CD4-positive, alpha-beta T cell treated with Interleukin-2 at 100 ng/mL for 4 hours (primary cell): ENCODE measurements at places on chromosomes 4 and X.

DNA sequence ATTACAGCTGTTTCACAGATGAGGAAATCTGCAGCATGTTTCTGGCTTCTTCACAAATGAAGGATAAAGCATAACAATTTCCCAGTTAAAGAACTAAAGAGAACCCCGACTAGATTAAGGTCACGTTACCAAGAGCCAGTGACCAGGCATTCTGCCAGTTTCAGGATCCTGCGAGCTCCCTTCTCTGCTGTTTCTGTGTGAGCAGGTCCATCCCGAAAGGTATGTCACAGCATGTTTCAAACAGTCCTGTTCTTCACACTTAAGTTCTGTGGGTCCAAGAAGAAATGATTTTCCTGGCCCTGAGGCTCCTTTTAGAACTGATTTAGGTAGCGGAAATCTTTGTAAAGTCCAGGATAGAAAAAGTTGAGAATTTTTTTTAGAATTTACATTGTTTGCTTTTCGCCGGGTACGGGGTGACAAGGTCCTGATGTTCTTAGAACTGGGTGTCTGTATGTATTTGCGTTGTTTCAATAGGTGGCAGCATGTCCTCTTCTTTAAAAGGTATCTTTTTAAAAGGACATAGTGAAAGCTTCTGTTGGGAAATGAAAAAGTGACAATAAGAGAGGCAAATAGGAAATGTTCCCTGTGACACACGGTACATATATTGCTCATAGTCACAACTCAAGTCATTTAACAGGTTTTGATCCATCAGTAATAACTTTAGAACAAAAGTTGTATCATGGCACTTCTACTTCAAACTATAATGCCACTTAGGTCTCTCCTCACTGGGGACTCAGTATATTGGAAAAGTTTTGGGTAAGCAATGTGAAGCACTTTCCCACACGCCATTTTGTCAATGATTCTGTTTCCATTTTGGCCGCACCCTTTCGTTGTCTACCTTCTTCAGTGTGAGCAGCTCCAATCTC lies 18.4 kb downstream of the IL21 start:
- DNase-seq, result peak; percentile 31

DNA sequence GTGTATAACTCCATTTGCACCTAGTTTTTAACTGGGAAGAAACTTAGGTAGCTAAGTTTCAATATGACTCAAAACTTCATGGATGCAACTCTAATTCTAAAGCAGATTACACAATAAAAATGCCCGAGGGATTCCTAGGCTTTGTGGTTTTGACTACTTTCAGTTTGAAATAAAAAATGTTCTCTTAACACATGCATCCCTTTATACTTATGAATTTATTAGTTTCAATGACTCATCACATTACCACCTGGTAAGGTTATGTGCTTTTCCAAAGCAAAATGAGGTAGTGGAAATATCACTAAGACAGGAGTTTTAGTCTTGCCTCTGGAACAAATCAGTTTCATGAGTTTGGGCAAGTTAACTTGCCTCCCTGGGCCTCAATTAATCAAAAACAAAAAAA lies 125.5 kb downstream of the OPHN1 start:
- DNase-seq, result no peak

- no peak for DNase-seq
These were observed 35.9 kb downstream of the DCAF8L2 start for GRCh38 chrX:27626066-27626465.

DNA sequence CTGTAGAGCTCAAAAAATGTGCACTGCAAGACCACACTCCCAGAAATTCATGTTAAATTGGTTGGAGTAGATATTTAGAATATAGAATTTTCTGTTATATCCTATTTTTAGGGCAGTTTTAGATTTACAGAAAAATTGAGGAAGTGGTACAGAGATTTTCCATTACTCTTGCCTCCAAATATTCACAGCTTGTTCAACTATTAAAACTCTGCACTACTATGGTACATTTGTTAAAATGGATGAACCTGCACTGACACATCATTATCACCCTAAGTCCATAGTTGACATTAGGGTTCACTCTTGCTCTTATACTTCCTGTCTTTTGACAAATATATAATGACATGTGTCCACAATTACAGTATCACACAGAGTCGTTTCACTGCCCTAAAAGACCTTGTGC lies 1724.5 kb downstream of the C4orf33 start:
- DNase-seq, result no peak

GRCh38 chr4:16443504-16444088 lies 217.3 kb upstream of the TAPT1 start:
- DNase-seq, result peak; percentile 18

- no peak for DNase-seq
These were observed 46.2 kb downstream of the SLC9A7 start for GRCh38 chrX:46712764-46713163.

- DNase-seq, result no peak
These were observed 7.0 kb downstream of the LRCH2 start for GRCh38 chrX:115226929-115227328.

DNA sequence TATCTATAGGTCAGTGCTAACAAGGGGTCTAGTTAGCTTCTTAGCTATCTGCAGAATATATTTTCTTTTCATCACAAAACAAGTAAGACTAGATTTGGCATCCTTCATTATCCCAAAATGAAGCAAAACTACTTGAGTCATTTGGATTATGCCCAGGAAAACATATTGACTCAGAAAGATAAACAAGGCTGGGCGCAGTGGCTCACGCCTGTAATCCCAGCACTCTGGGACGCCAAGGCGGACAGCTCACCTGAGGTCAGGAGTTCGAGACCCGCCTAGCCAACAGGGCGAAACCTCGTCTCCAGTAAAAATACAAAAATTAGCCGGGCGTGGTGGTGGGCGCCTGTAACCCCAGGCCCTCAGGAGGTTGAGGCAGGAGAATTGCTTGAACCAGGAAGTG lies 18.0 kb upstream of the MND1 start:
- DNase-seq, result no peak

- DNase-seq, result peak; percentile 27
These were observed 6.7 kb upstream of the HSD17B10 start for GRCh38 chrX:53440621-53441517.

DNA sequence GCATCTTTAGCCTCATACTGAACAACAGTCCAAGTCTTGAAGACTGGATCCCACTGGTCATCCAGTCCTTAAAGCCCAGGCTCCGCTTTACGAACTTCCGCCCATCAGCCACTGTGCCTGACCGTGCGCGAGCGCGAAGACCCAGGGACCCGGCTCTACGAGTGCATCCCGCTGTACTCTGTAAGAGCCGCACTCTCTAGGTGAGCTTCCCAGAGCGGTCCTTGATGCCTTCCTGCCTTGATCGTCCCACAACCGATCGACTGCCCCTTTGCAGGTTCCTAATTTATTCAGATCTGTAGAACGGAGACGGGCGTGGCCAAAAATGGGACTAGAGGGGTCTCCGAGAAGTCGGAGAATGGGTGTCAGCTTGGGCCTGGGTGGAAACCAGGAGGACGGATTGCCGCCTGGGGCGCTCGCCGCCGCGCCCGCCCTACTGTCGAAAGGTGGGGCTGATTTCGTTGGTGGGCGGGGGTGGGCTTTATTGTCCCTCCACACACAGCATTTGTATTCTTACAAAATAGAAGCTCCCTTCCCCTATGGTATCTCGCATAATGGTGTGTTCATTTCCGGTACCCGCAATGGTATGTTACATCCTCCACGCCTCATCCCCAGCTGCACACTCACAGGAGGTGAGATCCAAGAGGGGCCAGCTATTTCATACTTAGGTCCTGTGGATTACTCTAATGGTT lies 42.3 kb upstream of the FAM156A start:
- DNase-seq, result no peak

GRCh38 chrX:134236626-134237614 lies at the start of gene CCDC160:
TSS of gene CCDC160 (plus strand) at chrX:134237182. CDS start at chrX:134244801, 7,619 bp downstream.
- DNase-seq, result no peak

- DNase-seq, result no peak
These were observed 218.6 kb downstream of the CHM start for GRCh38 chrX:85828771-85829170.

GRCh38 chr4:120694973-120695372 lies 227.6 kb downstream of the PRDM5 start:
- no peak for DNase-seq

DNA sequence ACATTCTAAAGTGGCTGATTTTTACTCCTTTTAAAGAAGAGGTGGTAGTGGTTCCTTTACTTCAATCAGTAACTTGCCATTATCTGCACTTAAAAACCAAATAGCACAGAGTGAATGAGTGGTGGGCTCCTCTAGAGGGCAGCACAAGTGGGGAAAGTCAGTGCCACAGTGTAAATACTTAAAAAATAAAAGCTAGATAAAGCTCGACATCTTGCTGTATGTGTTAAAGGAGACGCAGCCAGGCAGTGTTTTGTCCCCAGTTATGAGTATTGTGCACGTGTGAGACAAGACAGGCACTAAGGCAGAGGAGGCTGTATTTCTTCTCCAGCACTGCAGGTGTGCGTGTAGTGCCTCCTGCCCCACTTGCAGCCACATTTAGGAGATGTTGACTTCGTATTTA lies 24.6 kb downstream of the NAP1L5 start:
- DNase-seq, result peak; percentile 37

DNA sequence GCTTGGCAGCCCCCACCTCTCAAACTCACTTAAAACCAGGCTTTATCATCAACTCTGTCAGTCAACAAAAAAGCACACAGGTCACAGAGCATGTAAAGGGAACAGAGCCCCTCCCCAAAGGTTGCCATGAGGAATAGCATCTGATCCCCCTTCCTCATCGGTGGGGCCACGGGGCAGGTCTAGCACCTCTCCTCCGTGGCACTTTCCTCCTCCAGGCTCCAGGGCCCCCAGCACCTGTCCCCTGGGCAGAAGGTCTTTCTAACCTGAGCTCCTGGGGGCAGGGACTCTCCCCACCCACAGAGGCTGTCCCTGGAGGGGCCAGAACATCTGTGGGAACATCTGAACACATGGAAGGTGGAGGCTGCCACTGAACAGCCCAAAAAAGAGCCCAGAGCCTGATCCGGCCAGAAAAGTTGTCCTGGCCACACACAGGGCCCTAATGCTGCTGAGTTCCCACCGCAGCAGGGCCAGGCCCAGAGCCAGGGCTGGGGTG lies 65.7 kb downstream of the ZFYVE28 start:
- no peak for DNase-seq

- no peak for DNase-seq
These were observed 30.3 kb downstream of the INPP4B start for GRCh38 chr4:142815834-142816233.

GRCh38 chr4:184664445-184665210 lies 15.1 kb downstream of the PRIMPOL start:
- no peak for DNase-seq

GRCh38 chrX:23935106-23935505 lies 27.3 kb downstream of the CXorf58 start:
- DNase-seq, result no peak

GRCh38 chr4:165388756-165389155 lies 9.9 kb downstream of the CPE start:
- no peak for DNase-seq

DNA sequence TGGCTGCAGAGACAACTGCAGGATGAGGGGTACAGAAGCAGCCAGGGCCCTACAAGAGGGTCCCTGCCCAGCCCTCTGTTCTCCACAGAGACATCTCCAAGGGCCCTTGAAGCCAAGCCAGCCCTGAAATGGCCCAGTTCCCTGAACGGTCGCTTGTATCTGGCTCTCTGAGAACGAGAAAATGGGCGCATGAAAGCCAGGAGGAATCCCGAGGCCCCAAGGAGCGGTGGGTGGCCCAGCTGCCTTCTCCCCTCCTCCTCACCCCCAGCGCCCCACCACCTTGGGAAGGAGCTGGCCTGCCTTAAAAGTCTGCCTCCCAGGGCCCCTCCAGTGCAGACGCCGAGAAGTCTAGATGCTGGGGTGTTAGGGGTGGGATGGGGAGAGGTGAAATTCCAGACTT lies 5.7 kb downstream of the ZNF185 start:
- DNase-seq, result no peak

DNA sequence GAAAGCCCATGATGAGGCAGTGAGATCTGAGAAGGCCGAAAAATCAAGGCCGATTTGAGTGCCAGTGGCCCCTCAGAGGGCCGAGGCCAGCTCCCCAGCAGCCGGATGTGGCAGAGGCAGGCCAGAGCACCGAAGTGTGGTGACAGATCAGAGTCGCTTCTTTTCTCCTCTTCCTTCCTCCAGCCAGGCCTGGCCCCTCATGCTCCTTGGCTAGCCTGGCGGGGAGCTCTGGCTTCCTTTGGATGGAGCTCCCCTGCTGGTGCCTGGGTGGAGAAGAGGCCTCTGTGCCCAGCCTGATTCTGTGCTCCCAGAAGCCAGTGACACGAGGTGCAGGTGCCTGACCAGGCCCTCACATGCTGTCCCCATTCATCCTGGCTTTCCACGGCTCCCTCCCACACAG lies 127.2 kb upstream of the PABPC4L start:
- no peak for DNase-seq

- DNase-seq, result no peak
These were observed 520.0 kb downstream of the IL1RAPL1 start for GRCh38 chrX:29107231-29107630.

DNA sequence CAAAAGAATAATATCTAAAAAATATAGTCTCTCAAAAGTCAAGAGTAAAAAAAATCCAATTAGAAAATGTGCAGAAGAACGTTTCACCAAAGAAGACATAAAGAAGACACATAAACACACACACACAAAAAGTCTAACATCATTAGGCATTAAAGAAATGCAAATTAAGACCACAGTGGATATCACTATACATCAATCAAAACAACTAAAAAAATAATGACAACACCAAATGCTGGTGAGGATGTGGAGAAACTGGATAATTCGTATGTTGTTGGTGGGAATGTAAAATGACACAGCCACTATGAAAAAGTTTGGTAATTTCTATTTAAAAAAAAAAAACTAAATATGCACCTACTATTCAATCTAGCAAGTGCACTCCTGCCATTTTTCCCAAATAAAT lies 66.4 kb downstream of the LRBA start:
- DNase-seq, result no peak

GRCh38 chr4:1569461-1570151 lies 114.5 kb downstream of the FAM53A start:
- no peak for DNase-seq

- DNase-seq, result no peak
These were observed 34.3 kb downstream of the SHROOM4 start for GRCh38 chrX:50779694-50780093.

DNA sequence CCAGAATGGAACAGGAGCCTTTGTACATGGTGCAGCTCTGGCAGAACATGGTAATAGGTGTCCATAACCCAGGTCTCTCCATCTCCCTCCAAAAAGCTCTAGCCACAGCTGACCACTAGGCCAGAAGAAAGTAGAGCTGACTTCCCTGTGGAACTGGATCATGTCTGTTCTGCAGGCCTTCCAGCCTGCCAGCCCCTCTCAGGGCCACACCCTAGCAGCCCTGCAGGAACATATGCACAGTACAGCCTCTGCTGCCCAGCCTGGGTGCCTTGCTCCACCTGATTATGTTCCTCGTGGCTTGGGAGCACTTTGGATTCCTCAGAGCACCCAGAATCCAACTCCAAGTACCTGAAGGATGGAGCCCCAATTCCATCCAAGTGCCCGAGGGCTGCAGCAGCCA lies 12.0 kb downstream of the NDST3 start:
- DNase-seq, result no peak

GRCh38 chr4:88008122-88008742 lies 797 bp downstream of the PKD2 start:
- DNase-seq, result no peak
